ENCODE measurements at places on chromosomes 12 and 14.

- no peak for DNase-seq
Observed at GRCh38 chr12:108765289-108765764, 34.0 kb upstream of the CORO1C start.

GRCh38 chr14:50099335-50099734 lies 17.0 kb downstream of the VCPKMT start:
- DNase-seq, result no peak

GRCh38 chr14:69673104-69673503 lies 61.7 kb downstream of the SUSD6 start:
- no peak for DNase-seq

- no peak for DNase-seq
Observed at GRCh38 chr14:103897075-103897947, 30.9 kb upstream of the TDRD9 start.

DNA sequence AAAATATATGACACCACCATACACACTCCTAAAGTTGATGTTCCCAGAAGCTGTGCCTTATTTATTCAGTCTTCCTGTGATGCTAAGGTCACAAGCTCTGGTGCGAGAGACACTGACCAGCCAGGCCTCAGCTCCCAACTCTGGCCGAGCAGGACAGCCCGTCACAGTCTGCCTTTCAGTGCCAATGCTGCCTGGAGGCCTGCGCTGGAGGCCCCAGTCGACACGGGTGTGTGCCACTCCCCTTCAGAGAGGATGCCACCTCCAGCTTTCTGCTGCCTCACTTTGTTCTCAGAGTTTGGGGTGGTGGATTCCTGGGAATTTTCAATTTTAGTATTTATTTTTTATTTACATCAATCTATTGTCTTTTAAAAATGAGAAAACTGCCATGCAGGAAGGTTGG lies 7.3 kb upstream of the PAPLN start:
- DNase-seq, result no peak

- DNase-seq, result no peak
Observed at GRCh38 chr12:19506497-19506896, 67.2 kb downstream of the AEBP2 start.

Measured in prostate gland (tissue), 2 donors.